GM10248 (cell line): ENCODE measurements at places on chromosomes 13 and 19.

DNA sequence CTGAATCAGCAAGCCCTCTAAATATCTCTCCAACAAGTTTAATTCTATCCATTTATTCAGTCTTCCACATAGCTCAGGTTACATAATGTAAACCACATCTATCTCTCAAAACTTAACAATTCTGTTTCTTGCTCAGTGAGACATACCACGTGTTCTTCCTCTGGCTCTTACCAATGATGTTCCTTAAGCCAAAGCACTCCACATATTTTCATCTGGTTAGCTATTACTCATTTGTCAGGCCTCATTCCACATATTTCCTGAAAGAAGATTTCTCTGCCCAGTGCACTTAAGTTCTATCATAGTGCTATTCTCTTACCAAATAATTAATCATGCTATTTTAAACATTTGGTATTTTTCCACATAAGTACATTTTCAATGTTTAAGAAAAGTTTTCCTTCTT is 403.3 kb upstream of the ATXN8OS start:
- no peak for DNase-seq

DNA sequence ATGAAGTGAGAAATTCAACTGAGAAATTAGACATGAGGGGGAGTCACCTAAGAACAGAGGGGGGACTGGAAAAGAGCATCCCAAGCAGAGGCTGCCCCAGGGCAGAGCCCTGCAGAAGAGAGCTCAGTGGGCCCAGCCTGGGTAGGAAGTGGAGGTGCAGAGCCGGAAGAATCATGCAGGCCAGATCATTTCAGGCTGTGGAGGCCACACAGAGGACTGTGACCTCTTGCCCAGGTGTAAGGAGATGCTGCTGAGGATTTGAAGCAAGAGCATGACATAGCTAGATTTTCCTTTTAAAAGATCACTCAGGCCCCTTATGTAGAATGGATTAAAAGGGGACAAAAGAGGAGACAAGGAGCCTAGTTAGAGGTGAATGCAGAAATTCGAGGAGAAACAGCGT is 63.9 kb upstream of the SPATA13 start:
- DNase-seq, result no peak

DNA sequence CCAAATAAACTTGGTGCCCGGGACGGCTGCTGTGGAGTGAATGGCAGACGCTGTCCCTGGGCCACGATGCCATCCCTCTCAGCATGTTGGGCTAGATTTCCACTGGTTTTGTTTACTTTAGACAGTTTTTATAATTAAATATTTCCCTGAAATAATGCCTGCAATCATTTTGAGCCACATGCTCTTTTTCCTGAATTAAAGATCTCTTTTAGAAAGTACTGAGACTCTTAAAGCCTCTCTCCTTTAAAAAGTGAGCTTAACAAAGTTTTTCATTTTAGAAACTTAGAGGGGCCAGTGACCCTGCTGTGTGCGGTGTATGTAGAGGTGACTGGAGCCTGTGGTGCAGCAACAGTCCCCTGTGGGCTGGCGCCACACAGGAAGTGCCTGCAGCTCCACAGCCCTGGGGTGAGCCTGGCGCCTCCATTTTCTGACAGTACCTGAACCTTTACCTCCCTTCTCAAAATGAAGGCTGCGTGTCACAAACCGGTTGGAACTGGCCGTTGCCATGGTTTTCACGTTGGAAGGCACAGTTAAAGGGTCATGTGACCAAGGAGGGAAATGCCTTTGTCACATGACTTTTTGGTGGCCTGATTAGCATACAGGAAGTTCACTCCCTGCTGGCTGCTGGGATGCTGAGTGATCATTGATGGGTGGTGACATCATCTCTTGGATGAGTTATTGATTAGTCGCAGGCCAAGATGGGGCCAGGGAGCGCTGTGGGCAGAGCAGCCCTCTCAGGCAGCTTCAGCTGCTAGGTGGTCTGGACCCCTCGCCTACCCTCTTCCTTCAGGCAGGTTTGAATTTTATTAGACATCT is 26.3 kb downstream of the TSSK6 start:
- peak; percentile 67 for DNase-seq

GRCh38 chr19:28166025-28166424 is 1046.9 kb downstream of the UQCRFS1 start:
- DNase-seq, result no peak

GRCh38 chr19:58311345-58311865 is 6.2 kb downstream of the ERVK3-1 start:
- DNase-seq, result no peak

DNA sequence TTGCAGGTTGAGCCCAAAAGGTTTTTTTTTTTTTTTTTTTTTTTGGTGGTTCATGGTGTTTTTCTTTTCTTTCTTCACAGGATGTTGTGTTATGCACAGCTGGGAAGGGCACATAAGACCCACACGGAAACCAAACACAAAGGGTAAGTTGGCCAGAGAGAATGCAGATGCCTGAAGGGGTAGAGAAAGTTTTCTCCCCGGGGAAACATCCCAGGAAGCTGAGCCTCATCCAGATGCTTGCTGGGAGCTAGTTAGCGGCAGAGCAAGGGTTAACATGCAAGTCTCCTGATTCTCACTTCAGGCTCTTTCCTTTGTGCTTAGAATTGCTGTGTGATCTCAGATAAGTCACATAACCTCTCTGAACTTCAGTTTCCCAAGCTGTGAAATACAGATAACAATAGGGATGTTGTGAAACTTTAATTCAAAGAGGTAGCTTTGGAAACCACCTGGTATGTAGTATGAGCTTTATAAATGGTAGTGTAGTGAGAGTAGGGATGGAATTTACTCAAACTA is 3.1 kb downstream of the ADGRE1 start:
- DNase-seq, result no peak

- no peak for DNase-seq
These were observed 197.5 kb downstream of the NBEA start for GRCh38 chr13:35139591-35139990.

- no peak for DNase-seq
These were observed 96.8 kb downstream of the RAB20 start for GRCh38 chr13:110464556-110465333.

- DNase-seq, result no peak
These were observed 49.1 kb downstream of the LMO7 start for GRCh38 chr13:75685239-75685697.

DNA sequence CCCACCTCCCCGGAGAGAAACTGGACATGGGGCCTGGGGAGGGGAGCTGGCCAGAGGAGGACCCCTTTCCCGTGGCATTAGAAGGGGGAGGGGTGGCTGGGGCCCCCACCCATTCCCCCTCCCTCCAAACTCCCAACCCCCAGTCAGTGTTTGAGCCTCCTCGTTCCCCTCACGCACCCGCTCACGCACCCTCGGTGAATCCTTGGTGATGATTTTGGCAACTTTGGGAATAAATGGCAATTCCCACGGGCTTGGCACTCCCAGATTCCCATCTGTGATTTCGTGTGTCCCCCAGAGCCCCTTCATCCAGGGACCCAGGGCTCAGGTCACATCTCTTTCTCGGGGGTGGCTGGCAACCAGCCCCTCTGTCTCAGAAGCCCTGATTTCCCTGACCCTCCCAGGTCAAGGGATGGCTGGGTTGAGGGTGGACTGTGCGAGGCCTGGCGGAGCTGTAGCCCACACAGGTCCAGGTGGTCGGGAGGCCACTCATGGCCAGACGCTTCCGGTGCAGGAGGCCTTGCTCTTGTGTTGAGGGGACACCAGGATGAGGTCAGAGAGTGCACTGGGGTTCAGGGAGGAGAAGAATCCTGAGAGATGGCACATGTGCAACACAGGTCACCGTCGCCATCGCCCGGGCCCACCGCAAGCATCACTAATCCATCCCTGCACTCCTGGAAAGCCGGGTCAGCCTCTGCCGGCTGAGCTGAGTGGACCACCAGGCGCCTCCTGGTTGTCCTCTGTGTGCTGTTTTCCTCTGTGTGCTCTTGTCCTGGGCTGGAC is 20.7 kb downstream of the EPN1 start:
- DNase-seq, result no peak
